LHCN-M2 (cell line): ENCODE measurements at places on chromosomes 5 and 9. TPM values are rescaled to one million over a fixed set of nuclear protein-coding genes. Genes with fewer than 3 reads are reported as not detected.

DNA sequence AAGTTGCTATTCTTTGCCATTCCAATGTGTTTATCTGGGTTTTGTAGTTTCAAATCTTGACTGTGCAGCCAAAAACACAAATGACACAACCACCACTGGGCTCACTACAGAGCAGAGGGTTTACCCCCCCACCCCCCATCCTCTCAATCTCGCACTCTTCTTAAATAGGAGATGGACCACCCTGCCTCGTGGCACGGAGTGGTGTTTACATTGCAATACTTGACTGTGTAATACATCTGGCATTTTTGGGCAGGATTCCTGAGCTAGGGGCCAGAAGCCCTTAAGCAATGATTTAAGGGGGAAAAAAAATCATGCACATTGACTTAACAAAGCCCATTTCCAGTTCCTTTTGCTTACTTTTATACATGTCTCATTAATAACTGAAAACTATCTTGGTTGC lies 19.0 kb downstream of the PTCH1 start:
- DNase-seq = no peak

DNA sequence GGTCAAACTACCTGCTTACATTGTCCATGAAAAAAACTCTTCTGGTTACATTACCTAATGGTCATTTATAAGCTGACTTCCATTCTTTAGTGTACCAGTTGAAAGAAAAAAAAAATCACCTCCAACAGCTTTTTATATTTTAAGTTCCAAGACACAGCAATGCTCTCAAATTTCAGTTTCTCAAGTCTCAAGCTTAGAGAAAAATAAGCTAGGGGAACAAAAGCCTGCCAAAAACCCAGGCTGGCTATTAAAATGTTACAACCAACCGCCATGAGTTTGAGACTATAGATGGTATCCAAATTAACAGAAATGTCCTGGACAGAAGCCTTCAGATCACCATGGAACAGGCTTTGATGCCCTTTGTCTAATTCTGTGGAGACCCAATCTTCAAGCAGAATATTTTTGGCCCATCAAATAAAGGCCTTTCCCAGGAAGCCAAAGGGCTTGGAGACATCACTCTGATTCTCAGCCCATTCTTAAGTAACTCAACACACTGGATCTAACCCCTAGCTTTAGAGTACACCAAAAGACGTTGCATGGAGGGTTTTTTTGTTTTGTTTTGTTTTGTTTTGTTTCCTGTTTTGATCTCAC lies 343.7 kb downstream of the GLIS3 start:
- no peak for DNase-seq

DNA sequence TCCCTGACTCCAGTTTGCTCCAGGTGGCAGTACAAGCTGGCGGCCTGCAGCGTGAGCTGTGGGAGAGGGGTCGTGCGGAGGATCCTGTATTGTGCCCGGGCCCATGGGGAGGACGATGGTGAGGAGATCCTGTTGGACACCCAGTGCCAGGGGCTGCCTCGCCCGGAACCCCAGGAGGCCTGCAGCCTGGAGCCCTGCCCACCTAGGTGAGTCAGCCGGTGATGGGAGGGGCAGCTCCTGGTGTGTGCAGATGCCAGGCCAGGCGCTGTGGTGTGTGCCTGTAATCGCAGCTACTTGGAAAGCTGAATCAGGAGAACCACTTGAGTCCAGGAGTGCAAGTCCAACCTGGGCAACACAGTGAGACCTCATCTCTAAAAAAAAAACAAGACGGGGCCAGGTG lies 10.0 kb upstream of the CACFD1 start:
- DNase-seq = no peak

The PCDHGB3 gene
- 1.4 and 1.6 TPM in 2 replicates for total RNA-seq

The FOXE1 gene
- total RNA-seq = not detected in 2 replicates

The SLC44A1 gene
- 30.5 and 32.0 TPM in 2 replicates for total RNA-seq

The NSMF gene
- 53.7 and 64.0 TPM in 2 replicates for total RNA-seq

The CCL27 gene
- total RNA-seq = not detected in 2 replicates

The SPINK14 gene
- not detected in 2 replicates for total RNA-seq
